ENCODE measurements at places on chromosomes 2 and 18.

- DNase-seq, result no peak
These were observed 121.4 kb downstream of the CTAGE1 start for GRCh38 chr18:22296304-22296703.

- no peak for DNase-seq
These were observed 44.3 kb upstream of the EHBP1 start for GRCh38 chr2:62661263-62661635.

- DNase-seq, result no peak
These were observed 14.0 kb upstream of the DNER start for GRCh38 chr2:229728370-229728769.

DNA sequence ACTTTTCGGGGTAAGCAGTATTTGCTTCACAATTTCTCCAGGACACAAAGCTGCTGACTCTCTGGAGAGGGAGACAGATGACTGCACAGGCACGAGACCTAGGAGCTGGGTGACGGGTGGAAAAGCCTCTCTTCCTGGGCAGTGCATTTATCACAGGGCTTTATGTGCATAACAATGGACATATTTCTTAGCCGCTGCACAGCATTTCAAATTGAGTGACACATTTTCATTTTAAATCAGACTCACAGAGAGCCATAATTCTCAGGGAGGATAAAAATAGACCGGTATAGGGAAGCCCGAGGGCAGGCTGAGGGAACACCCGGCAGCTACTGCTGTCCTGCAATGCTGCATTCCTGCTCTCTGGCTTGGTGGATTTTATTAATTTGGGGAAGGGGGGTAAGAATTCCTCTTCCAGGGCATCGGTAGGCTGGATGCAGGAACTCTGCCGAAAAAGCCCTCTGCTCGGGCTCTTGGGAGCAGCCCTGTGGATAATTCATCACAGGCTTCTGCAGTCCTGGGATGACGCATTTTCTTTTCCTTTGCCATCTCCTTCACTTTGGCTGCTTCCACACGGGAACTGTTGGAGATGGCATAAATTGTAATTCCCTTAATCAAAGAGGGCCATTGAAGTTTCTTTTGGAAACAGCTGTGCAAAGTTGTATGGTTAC is 108.1 kb upstream of the ACAA2 start:
- no peak for DNase-seq

DNA sequence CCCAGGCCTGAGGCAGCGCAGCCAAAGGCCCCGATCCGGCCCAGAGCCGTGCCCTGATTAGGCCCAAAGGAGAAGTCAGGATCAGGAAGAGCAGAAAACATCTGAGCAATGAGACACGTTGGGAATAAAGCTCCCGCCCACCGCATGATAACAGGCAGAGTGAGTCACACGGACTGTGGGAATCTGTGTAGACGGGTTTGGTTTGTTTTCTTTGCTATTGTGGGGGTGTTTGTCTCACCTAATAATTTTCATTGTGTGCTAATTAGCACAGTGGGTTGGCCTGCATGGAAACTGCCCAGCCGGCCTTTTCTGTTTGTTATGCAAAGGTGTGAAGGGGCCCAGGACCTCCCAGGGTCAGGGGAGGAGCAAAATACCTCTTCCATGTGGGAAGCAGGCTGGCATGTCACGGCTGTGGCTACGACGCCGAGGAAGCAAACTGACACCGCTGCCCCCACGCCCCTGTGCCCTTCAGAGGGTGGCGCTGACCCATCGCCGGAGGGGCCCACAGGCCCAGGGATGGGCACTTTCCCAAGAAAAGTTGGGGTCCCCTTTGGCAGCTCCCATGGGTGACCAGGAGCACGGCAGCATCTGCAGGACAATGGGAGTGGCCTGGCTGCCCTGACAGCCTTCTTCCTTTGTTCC is 68.4 kb upstream of the CTDP1 start:
- no peak for DNase-seq

DNA sequence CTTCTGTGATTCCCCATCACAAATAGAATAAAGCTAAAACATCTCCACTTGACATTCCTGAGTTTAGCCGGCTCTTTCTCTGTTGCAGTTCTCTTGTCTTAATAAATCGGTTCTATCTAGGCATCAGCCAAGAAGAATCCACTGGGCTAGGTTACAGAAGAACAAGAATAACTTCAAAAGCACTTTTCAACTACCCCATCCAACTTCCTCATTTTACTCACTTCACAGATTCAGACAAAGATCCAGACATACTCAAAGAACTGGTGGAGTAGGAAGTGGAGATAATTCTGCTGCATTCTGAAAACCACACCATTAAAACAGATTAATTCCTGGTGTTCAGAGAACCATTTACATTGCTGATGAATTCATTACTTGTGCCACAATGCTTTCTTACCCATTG is 9.6 kb upstream of the ALPK2 start:
- no peak for DNase-seq

DNA sequence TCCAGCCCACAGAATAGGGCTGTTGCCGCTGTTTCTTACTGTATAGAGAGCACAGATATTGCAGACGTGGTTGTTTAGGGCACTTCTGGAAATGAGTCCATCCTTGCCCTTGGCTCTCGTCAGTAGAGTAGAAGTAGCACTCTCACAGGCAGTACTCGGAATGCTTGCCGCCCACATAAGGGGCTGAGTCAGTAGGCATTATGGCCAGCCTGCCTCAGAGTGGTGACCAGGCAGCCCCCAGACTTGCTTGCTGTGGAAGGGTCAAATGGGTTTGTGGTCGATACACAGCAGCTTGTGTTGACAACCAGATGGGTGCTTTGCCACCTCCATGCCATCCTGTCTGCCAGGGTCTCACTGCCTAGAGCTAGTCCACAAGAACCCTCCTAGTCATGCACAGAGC is 38.7 kb downstream of the PLEKHB2 start:
- no peak for DNase-seq

DNA sequence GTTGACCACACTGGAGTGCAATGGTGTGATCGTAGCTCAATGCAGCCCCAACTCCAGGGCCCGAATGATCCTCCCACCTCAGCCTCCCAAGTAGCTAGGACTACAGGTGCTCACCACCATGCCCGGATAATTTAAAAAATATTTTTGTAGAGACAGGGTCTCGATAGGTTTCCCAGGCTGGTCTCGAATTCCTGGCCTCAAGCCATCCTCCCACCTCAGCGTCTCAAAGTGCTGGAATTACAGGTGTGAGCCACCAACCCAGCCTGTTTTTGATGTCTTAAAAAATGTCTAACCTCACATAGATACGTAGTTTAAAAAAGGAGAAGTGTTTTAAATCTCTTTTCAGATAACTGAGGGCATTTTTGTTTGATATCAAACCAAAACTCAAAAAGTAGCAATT is 37.6 kb downstream of the IMPA2 start:
- no peak for DNase-seq

GRCh38 chr2:145957929-145958328 is 1438.0 kb upstream of the ZEB2 start:
- DNase-seq, result no peak

- DNase-seq, result no peak
These were observed 121.8 kb upstream of the EPAS1 start for GRCh38 chr2:46175419-46175818.

Data from activated T-helper 1 cell treated with anti-CD3 and anti-CD28 coated beads, Interleukin-2, amount 50 U/mL, for 16 hours (primary cell).